ENCODE measurements at places on chromosomes 2 and 18. TPM values are rescaled to one million over a fixed set of nuclear protein-coding genes. Genes with fewer than 3 reads are reported as not detected.
A peak's percentile ranks its signal among the peaks of the same experiment; 100 is the strongest.

Gene LYG1
- 1.7 TPM for polyA plus RNA-seq

Gene ALPP
- polyA plus RNA-seq = not detected

DNA sequence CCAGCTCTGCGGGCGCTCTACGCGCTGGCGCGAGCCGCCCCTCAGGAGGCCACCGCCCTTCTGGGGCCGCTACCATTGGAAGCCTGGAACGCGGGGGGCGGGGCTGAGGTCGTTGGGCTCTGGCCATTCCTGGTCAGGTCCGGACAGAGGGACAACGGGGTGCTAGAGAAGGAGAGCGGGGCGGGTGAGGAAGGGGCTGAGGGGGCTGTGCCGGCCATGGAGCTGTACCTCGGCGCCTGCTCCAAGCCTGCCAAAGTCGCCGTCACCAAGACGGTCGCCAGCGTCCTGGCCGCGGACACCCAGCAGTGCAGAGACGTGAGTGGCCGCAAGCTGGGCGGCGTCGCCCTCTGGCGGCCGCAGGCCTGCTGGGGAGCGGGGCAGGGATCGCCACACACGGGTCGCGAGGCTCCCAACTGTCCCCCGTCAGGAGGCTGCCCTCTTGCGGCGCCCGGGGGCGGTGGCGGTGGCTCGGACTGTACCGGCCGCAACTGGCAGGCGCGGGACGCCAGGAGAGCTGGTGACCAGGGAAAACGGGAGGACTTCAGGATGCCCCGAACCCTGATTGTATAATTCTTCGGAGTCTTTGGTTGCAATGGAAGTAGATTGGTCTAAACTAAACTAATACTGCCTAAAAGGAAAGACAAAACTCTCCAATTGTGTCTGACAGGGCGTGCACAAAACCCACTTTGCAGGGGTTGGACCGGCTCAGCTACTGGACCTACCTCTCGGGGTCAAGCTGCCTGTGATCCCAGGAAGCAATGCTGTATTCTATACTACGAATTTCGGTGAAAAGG lies at the start of gene FSIP2:
FSIP2 (plus strand) TSS at position 126 of the 794 bp plus-strand sequence; CDS start at position 217, 91 bp downstream.
- DNase-seq = peak; percentile 84

DNA sequence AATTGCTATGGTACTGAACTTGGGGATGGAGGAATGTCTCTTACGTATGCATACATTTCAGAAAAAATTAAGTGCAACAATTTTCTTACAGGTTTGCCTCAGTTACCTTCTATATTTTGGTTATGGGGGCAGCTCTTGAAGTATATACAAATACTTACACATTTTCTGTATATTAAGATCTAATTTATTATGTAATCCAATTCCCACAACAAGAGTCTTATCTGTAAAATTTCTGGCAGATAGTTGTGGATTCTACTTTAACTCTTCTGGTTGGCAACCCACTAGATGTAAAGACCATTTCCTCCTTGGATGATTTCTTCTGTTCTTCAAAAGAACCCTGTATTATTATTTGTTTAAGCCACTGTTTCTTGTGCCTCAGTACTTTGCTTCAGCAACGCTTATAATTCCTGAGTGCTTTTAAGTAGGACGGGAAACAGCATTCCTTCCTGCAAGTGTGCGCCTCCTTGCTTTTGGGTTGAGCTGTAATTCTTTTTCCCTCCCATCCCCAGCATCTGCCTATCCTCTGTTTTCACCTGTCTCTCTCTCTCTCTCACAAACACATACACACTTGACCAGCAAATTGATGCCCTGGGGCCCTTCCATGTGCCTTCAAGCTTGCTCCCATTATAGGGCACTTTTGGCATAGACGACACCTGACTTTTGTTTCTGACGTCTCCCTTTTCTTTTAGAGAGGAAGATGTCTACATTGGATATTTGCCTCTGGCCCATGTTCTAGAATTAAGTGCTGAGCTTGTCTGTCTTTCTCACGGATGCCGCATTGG lies 61.4 kb downstream of the ACSL3 start:
- DNase-seq = no peak

GRCh38 chr2:150120326-150120955 lies 367.0 kb downstream of the RND3 start:
- DNase-seq = no peak

Measured in endothelial cell of umbilical vein (primary cell).